Activated CD4-positive, alpha-beta T cell treated with anti-CD3 and anti-CD28 coated beads, Interleukin-2, Interleukin-4, amounts not matched to agents 100 ng/mL and 50 ng/mL, durations not matched to agents 16 hours and 8 hours (primary cell): ENCODE measurements at places on chromosomes 16 and 17.
A peak's percentile ranks its signal among the peaks of the same experiment; 100 is the strongest.

GRCh38 chr16:70399951-70400350 lies 38.9 kb downstream of the ST3GAL2 start:
- no peak for DNase-seq

DNA sequence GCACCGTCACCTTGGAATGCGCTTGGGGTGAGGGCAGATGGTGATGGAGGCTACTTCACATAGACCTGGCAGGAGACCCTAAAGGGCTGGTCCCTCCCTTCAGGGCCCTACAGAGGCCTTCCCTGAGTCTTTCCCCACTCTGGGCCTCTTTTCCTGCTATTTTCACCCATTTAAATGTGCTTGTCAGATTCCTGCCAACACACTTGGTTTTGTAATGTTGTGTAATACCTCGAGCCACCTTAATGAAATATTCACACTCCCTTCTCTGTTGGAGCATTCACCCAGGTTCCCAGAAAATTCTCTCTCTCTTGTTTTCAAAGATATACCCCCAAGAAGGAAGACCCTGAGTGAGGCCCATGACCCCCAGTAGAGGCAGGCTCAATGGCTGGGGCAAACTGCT lies 456.6 kb upstream of the DYNLRB2 start:
- no peak for DNase-seq

DNA sequence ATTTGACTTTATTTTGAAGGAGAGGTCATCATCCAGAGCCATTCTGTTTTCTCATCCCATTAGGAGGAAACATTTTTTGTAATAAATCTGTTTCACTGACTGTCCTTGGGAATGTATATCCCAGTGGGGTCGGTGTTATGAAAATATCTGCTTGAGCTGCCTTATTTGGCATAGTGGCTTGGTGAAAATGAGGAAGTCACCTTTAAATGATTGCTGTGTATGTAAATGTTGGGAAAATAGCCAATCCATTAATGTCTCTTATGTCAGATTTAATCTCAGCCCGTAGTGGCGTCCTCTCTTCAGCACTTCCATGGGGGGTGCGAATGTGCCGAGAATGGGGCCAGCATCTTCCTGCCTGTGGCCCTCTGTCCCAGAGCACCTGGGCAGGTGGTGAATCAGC lies 57.6 kb downstream of the BANP start:
- DNase-seq: no peak

DNA sequence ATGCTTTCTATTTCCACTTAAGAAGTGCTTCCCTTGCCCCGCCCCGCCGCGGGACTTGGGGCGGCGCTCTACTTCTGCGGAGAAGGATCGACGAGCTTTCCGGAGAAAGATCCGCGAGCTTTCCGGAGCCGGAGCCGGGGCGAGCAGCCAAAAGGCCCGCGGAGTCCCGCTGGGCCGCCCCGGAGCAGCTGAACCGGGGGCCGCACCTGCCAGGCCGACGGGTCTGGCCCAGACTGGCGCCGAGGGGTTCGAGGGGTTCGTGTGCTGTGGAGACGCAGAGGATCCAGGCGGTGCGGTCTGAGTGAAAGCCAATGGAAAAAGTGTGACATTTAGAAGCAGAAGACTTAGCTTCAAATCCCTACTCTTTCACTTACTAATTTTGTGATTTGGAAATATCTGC lies 50.8 kb downstream of the TBC1D26 start:
- DNase-seq: no peak

GRCh38 chr17:61710546-61710945 lies 119.5 kb upstream of the NACA2 start:
- DNase-seq: no peak

DNA sequence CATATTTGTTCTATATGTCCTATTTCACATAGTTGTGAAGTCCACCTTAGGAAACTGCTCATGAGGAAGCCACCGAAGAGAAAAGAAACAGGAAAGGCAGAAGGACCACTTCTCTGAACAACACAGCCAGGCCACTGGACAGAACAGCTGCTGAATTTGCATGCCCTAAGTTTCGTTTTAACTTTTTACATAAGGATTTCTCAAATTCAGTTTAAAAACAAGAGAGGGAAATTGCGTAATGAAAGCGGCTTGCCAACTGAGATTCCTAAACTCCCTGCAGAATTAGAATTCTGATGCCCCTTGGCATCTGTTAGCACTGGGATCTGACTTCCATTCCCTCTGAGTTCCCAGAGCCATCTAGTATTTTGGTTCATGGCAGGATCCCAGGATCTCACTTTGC lies 5.0 kb upstream of the CCL8 start:
- DNase-seq: no peak

GRCh38 chr16:64745258-64745930 lies 376.5 kb downstream of the CDH11 start:
- DNase-seq: no peak

DNA sequence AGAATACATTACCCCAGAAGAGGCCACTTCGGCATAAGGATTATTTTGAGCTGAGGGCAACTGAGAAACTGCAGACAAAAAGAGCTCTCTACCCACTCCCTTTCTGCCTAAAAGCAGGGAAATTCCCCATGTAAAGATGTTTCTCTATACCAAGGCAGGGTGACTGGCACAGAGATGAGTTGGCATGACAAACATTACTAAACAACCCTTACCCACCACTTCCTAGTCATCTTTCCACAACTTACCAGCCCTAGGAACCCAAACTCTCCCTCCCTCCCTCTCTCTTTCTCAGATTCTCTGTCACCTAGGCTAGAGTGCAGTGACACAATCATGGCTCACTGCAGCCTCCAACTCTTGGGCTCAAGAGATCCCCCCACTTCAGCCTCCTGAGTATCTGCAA lies 68.6 kb downstream of the EMP2 start:
- DNase-seq: peak; percentile 70

- DNase-seq: no peak
Measured at GRCh38 chr17:20999841-21000532, 42.8 kb downstream of the USP22 start.
